ENCODE measurements at places on chromosomes 1 and 21.

DNA sequence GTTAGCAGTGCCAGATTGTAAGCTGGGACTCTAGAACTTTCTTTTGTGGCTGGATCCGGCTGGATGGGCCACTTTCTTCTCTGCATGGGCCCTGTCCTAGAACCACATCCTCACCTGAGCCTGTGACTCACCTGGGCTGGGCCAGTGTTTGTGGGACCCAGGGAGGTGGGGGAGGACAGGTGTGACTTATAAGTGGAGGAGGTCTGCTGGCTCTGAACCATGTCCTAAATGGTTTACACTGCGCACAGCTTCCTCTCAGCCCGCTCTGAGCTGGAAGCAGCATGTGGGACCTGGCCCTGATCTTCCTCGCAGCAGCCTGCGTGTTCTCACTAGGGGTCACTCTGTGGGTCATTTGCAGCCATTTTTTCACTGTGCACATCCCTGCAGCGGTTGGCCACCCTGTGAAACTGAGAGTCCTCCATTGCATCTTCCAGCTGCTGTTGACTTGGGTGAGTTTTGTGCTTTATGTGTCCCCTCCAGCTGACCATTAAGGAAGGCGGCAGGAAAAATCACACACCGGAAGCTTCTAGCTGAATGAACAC is at the start of gene AADACL3:
AADACL3 (plus strand) TSS at position 215 of the 542 bp plus-strand sequence; CDS start at position 282, 67 bp downstream.
- no peak for DNase-seq

DNA sequence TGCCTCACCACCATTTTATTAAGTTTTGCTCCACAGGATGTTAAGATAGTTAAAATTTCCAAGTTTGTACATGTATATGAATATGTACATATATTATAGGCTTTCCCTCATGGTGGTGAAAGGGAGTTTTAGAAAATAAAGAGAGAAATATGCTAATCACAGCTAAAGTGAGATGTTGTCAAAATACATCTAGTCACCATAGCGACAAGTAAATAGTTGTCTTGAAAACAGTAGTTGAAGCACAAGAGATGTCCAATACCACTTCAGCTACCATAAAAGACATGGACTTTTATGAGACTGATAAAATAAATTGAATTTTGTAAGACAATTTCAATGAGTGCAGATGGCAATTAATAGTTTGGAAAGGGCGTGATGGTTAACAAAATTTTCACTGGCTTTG is 1600.0 kb downstream of the BRINP3 start:
- DNase-seq, result no peak

DNA sequence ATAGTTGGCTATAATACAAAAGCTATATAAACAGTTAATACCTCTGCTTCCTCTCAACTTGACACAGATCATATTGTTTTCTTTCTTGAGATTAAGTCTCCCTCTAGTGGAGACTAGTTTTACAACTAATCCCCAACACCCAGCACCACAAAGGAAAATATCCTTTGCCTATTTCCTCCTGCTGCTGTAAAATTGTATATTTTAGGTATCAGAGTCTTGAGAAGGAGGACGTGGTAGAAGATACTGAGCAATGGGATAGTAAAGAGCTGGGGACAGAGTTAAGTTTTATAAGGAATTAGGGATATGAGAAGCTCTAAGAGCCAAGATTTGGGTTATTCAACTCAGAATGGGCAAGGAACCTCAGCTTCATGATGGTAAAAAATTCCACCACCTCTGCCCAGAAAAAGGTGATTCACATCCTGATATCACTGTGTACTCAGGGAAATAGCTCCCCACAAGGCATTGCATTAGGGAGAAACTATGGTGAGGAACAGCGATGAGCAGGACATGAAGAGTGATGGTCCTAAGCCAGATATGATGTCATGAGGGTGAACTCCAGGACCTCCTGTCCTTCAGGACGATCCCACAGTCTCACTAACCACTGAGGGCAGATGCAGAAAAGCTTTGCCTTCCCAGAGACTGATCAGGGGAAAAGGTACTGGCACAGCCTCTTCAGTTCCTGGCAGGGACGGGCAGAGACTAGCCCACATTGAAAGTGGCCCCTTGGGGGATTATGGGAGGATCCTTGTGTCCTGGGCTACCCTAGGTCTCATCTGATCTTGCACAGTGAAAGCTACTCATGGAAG is 14.7 kb upstream of the CFAP126 start:
- DNase-seq, result peak; percentile 77

DNA sequence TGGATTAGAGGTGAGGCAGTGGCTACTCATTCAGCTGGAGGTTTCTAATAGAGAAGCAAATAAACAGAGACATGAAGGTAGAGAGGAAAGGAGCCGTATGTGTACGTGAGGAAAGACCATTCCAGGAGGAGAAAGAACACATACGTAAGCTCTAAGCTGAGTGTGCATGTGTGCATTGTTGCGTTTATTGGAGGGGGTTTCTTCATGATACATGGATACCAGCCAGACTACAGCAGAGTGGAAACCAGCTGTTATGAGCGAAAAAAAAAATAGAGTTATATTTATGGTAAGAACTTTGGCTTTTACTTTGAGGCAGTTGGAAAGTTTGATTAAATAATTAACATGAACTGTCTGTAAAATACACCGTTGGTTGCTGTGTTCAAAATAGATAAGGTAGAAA is 173.4 kb upstream of the RGS18 start:
- DNase-seq, result no peak

DNA sequence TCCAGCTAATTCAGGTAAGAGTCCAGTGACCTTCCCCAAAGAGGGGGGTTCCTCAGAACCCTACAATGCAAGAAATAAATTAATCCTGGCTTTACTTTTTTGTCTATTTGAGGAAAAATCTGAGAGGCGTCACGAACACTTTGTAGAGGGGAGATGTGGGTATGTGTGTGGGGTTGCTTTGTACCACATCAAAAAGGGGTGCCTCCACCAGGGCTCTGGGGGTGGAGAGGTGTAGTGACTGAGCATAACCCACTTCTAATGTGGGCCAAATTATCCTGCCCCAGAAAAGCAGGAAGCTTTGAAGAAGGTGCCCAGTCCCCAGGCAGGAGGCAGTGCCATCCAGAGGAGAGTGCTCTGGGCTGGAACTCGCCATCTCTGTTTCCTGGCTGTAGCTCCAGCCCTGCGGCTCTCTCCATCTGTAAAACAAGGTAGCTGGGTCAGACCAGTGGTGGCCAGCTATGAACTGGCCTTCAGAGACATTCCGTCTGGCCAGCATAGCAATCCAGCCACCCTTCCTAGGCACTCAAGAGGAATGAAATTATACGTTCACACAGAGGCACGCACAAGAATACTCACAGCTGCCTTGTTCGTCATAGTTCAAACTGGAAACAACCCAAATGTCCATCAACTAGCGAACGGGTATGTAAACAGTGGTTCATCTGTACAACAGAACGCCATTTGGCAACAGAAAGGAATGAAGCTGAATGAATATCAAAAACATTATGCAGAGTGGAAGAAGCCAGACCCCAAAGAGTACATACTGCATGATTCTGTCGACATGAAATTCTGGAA is 45.4 kb upstream of the TNFRSF1B start:
- no peak for DNase-seq

DNA sequence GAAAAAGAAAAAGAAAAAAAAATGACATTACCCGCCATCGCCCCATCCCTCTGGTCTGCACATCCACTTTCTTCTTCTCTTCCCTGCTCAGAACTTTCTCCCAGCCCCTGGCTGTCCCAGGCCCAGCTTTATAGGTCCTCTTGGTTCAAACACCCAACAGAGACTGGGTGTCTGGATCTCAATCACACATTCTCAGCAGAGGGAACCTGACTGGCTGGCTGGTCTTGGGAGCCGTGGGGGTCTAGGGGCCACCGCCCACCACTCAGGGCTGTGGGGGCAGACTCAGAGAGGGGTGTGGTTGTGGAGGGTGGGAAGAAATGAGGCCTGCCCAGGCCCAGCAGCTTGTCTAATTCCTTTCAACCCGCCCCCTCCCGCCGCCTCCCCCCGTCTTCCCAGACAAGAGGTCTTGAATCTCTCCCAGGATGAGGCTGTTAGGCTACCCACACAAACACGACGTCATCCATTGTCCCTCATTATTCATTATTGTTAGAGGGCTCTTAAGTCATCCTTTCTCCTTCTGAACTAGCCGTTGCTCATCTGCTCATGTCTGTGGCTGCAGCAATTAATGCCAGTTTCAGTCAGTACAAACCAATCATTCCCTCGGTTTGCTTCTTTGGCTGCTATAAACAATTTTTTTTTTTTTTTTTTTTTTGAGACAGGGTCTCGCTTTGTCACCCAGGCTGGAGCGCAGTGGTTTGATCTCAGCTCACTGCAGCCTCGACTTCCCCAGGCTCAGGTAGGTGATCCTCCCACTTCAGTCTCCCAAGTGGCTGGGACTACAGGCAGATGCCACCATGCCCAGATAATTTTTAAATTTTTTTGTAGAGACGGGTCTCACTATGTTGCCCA is 40.6 kb upstream of the CLIC4 start:
- peak; percentile 79 for DNase-seq

GRCh38 chr1:19439464-19440171 is 45.7 kb downstream of the CAPZB start:
- peak; percentile 26 for DNase-seq

DNA sequence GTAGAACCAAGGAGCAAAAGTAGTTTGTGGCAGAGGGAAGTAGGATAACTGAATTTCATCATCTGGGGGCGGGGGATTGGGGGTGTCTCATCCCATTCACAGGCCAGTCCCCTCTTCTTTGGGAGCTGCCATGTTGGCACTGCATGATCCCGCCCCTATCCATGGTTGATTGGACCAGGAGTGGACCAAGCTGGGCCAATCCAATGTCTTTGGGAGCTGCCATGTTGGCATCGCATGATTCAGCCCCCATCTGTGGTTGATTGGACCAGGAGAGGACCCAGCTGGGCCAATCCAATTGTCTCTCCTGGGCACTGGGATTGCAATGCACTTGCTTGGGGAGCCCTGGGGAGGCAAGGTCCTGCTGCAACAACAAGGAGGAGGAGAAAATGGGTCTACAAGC is 12.3 kb upstream of the ALPL start:
- no peak for DNase-seq
